Suppressor macrophage (primary cell): ENCODE measurements at places on chromosomes 11 and 22.

- no peak for DNase-seq
These were observed 14.1 kb downstream of the PATZ1 start for GRCh38 chr22:31332010-31332409.

DNA sequence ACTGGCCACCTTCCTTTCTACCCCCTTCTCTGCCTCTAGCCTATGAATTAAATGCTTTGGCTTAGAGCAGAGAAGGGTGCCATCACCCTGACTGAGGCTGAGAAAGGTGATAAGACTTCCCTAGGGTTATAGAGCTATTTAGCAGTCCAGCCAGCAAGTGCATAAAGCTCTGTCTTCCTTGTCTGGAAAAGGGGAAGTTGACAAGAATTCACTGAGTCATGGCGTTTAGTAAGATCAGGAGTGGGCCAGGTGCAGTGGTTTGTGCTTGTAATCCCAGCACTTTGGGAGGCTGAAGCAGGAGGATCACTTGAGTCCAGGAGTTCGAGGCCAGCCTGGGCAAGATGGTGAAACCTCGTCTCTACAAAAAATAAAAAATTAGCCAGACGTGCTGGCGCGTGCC is 63.1 kb downstream of the LHFPL7 start:
- DNase-seq = peak; percentile 42

DNA sequence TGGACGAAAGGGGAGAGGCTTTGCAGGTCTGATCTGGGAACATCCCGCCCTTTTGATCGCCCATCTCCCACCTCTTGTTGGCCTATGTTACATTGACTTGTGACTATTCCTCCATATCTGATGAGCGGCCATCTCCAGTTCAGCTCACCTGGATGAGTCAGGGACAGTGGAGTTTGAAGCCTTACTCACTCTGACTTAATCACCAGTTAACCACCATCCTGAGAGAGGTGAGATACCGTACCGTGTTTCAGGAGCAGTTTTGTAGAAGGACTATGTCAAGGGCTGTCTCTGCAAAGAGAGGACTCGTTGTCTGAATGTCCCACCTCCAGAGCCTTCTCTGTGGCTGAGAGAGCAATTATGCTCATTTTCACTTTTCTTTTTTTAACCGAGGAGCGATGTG is 771.7 kb downstream of the NTM start:
- no peak for DNase-seq

DNA sequence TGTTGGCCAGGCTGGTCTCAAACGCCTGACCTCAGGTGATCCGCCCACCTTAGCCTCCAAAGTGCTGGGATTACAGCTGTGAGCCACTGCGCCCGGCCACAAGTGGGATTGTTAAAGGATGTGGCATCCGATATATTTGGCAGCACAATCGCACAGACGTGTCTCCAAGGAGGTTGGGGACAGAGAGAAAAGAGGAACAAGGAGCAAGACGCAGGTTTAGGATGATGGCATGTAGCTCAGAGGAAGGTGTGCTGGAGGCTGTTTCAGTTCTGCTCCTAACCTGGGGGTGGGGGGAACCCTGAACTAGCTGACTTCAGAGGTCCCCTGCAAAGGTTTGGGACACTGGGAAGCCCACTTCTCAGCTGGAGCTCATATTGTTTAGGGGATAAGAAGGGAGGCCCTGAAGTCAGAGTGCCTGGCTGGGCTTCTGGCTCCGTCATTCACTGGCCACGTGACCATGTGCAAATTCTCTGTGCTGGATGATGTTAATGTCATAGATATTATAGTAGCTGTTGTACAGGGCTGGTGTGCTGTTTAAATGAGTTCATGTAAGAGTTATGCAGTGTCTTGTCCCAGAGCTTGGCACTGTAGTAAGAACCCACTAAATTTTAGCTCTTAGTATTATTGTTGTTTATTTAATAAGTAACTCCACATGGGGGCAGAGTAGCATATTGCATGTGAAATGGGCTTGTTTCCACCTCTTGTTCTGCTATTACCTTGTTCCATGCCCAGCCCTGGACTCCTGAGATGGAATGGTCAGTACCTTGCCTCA is 129.7 kb downstream of the ST3GAL4 start:
- no peak for DNase-seq

- no peak for DNase-seq
These were observed 4.4 kb downstream of the AHNAK start for GRCh38 chr11:62542111-62542745.

DNA sequence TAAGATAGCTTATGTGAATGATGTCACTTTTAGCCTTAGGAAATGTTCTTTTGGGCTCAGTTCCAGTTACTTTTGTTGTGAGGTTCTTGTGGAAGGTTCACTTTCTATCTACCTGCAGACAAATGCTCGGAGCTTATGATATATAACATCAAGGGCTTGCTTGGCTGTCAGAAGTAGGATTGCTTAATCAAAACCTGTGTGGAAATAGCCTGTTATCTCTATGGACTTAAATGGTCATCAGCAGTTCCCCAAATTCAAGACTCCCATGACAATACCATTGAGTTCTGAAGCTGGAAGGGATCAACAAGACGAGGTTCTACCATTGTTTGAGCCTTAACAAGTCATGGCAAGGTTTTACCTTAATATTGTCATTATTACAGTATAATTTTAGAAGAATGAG is 43.8 kb downstream of the FLI1 start:
- DNase-seq = peak; percentile 45
